ENCODE measurements at places on chromosomes 16 and 17. TPM values are rescaled to one million over a fixed set of nuclear protein-coding genes. Genes with fewer than 3 reads are reported as not detected.

DNA sequence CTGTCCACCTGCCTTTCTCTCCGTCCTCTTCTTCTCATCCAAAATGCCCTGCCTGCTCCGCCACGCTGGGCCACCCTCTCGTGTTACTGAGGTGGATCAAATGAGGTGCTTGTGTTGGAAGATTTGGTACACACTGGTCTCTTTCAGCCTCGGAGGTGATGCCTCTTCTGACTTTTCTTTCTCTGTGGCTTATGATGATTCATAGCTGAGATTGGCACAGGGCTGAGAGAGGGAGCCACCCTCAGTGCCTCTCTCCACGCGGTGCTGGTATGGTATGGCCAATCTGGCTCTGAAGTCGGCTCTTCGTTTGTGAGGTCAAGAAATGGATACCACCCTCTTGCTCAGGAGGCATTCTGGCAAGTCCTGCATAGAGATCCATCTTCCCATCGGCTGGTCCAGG is 82.4 kb downstream of the PLCG2 start:
- H3K36me3 ChIP-seq, result no peaks in the 10 kb centered on the region
- no peaks in the 10 kb centered on the region for H3K4me1 ChIP-seq
- H3K4me3 ChIP-seq, result no peak overlapping the region

DNA sequence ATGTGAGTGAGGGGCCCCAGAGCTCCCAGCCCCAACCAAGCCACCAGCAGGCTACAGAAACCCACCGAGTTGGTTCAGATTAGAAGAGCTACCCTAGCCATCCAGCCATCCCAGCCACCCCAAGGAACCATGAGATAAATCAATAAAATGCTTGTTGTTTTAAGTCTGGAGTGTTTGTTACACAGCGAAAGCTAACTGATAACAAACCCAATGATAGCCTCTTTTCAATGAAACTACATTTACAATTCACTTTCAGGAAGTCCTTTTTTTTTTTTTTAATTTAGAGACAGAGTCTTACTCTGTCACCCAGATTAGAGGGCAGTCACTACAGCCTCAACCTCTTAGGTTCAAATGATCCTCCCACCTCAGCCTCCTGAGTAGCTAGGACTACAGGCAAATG is 215.0 kb upstream of the ZFHX3 start:
- no peaks in the 10 kb centered on the region for H3K27me3 ChIP-seq
- DNase-seq, result no peak
- H3K27ac ChIP-seq, result no peak overlapping the region
- H3K4me3 ChIP-seq, result no peak overlapping the region
- no peaks in the 10 kb centered on the region for H3K4me1 ChIP-seq
- no peaks in the 10 kb centered on the region for H3K36me3 ChIP-seq

DNA sequence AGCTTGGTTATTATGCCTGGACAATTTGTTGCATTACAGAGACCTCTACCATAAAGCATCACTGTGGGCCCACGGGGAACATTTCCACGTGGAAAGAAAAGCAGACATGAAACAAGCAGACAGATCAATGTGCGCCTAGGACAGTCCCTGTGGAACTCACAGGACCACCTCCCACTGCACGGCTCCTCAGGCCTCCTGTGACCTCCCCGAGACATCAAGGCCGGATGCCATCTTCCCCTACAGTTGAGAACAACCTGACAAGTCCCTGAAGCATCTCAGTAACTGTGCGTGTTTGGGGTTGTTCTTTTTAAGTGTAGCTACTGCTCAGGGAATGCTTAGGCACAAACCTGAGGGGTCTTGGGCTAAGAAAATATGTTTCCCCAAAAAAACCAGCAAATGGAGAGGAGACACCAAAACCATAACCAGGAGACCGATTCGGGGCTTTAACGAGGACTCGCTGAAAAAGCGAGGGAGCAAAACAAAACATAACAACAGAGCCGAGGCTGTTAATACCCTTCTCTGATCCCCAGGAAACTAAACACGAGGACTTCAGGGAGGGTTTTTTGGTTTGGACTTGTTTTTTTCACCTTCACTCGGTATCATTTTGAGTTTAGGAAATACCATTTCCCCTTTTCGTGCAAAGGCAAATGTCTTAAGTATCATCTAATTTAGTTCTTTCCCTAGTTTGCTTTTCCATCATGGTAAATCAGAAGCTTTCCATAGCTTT is 87.1 kb downstream of the CYTH1 start:
- peaks cover 12% of the 10 kb centered on the region for H3K4me1 ChIP-seq
- no peak for DNase-seq
- peaks cover 64% of the 10 kb centered on the region for H3K36me3 ChIP-seq
- no peaks in the 10 kb centered on the region for H3K27me3 ChIP-seq
- H3K27ac ChIP-seq, result peak overlapping the region; percentile 67

DNA sequence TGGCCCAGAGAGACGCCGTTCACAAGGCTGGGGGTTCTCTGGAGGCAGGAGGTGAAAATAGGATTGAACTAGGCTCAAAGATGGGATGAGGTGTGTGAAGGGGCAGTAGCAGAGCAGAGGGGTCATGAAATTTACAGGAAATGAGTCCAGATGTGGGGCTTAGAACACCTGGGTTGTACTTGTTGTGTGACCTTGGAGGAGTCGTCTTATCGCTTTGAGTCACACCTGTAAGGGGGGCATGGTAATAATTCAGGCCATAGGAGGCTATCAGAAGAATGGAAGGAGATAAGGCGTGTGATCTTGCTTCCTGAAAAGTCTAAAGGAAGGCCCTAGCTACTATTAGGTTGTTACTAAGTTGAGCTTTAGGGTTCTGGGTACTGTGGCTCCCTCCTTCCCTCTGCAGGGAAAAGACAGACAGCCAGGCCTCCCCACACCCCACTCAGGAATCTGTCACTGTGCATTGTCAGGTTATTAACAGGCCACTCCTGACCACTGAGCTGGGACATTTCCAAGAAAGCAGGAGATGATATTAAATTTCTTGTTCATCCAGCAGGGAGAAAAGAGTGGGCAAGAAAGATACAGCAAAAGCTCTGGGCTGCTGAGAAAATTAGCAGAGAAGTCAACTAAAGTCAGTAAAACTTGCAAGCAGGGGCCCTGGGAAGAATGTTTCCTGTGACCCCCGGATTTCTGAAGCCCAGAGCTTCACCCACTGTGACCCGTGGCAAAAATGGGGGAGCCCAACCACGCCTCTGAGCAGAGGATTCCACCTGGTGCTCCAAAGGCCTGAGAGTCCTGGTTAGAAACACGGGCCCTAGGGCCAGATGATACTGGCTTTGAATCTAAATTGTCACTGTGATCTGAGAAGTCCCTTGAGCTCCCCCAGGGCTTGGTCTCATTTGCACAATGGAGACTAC is 6.0 kb upstream of the CDC42EP4 start:
- DNase-seq, result no peak
- H3K4me1 ChIP-seq, result no peaks in the 10 kb centered on the region
- H3K4me3 ChIP-seq, result no peak overlapping the region
- H3K36me3 ChIP-seq, result no peaks in the 10 kb centered on the region
- H3K27ac ChIP-seq, result no peak overlapping the region

DNA sequence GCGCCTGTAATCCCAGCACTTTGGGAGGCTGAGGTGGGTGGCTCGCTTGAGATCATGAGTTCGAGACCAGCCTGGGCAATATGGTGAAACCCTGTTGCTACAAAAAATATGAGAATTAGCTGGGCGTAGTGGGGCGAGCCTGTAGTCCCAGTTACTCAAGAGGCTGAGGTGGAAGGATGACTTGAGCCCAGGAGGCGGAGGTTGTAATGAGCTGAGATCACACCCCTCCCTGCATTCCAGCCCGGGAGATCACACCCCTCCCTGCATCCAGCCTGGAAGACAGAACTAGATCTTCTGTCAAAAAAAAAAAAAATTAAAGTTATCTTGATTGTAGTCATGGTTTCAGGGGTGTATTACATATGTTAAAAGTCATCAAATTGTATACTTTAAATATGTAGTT is 26.8 kb upstream of the GLG1 start:
- no peak overlapping the region for H3K27ac ChIP-seq
- peaks cover 47% of the 10 kb centered on the region for H3K36me3 ChIP-seq
- no peak overlapping the region for H3K4me3 ChIP-seq

- H3K4me1 ChIP-seq, result peaks cover 14% of the 10 kb centered on the region
- peak overlapping the region; percentile 46 for H3K27ac ChIP-seq
- H3K4me3 ChIP-seq, result peak overlapping the region; percentile 65
- no peaks in the 10 kb centered on the region for H3K36me3 ChIP-seq
- no peak for DNase-seq
Measured at GRCh38 chr17:18224387-18225120, 881 bp upstream of the LLGL1 start.

DNA sequence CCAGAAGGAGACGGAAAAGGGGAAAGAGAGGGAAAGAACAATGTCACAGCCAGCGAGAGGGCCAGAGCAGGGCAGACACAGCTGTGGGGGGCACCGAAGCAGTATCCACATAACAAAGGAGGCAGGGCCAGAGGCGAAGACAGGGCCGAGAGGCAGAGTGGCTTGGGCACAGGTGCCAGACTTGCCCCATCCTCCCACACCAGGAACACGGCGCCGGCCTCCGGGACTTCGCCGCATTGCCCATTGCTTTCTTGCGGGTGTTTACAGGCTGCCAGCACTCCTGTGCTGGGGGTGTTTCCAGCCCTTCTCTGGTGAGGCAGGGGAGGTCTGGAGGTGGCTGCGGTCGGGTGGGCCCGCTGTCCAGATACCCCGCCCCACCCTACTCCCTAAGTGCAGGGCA is 78.0 kb downstream of the ENGASE start:
- DNase-seq, result no peak
- no peak overlapping the region for H3K4me3 ChIP-seq
- no peak overlapping the region for H3K27ac ChIP-seq
- no peaks in the 10 kb centered on the region for H3K4me1 ChIP-seq

DNA sequence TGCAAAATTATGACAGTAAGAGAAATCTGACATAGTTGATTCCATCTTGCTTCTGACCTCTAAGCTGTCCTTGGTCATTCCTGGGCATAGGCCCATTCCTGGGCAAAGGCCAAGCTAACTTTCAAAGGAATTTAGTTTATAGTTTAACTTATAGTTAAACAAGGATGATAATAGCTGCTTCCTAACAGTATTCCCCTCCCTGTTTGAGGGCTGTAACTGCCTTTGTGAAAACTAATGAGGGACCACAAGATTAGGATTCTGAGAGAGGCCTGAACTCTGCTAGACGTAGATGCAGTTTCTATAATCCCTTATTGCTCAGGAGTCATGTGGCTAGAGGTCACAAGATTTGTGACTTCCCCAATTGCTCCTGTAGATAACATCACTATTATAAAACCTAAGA is 80.2 kb upstream of the ASIC2 start:
- H3K4me3 ChIP-seq, result no peak overlapping the region
- no peaks in the 10 kb centered on the region for H3K36me3 ChIP-seq
- no peaks in the 10 kb centered on the region for H3K4me1 ChIP-seq
- H3K27me3 ChIP-seq, result peaks cover 7% of the 10 kb centered on the region

GRCh38 chr17:17191346-17191792 is 14.8 kb downstream of the PLD6 start:
- no peak overlapping the region for H3K27ac ChIP-seq
- H3K4me3 ChIP-seq, result no peak overlapping the region
- peaks cover 3% of the 10 kb centered on the region for H3K36me3 ChIP-seq
- H3K4me1 ChIP-seq, result peaks cover 5% of the 10 kb centered on the region

GRCh38 chr16:89863741-89864526 is 9.5 kb upstream of the TCF25 start:
- peak; percentile 52 for DNase-seq
- H3K36me3 ChIP-seq, result peaks cover 7% of the 10 kb centered on the region
- no peaks in the 10 kb centered on the region for H3K27me3 ChIP-seq
- peak overlapping the region; percentile 27 for H3K4me3 ChIP-seq
- peak overlapping the region; percentile 64 for H3K27ac ChIP-seq

DNA sequence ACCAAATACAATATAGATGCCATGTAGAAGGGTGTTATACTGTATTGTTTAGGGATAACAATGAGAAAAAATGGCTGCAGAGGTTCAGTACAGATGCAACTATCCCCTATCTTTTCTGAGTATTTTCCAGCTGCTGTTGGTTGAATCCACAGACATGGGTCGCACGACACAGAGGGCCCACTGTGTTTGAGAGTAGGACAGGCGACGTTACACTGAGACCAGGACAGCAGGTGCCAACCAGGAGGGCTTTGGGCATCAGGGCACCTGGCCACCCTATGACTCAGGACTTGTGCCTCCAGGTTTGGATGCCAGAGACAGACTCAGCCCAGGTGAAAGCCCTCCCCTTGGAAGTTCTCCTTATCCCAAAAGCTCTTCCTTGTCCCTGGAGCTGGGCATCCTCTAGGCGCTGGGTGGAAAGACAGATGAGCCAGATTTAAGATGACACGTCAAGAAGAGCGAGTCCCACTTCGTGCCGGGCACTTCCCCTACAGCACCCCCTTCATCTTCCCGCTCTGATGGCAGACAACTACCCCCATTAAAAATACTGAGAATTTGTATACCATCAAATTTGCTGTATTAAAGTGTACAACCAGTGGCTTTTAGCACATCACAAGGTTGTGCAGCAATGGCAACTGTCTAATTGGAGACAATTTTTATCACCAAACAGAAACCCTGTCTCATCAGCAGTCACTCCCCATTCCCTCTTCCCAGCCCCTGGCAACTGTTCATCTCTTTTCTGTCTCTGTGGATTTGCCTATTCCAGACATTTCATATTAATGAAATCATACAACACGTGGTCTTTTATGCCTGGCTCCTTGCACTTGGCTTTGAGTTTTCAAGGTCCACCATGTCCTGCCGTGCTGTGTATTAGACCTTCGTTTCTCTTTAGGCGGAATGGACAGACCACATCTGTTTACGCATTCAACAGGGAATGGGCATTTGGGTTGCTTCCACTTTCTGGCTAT is 30.6 kb downstream of the TNFRSF13B start:
- no peaks in the 10 kb centered on the region for H3K36me3 ChIP-seq
- DNase-seq, result no peak
- no peak overlapping the region for H3K27ac ChIP-seq
- H3K27me3 ChIP-seq, result peaks cover 3% of the 10 kb centered on the region

- H3K27me3 ChIP-seq, result peaks cover 5% of the 10 kb centered on the region
- H3K27ac ChIP-seq, result no peak overlapping the region
- no peaks in the 10 kb centered on the region for H3K4me1 ChIP-seq
- no peak overlapping the region for H3K4me3 ChIP-seq
- H3K36me3 ChIP-seq, result no peaks in the 10 kb centered on the region
Measured at GRCh38 chr17:41521574-41522261, 3.0 kb upstream of the KRT15 start.

DNA sequence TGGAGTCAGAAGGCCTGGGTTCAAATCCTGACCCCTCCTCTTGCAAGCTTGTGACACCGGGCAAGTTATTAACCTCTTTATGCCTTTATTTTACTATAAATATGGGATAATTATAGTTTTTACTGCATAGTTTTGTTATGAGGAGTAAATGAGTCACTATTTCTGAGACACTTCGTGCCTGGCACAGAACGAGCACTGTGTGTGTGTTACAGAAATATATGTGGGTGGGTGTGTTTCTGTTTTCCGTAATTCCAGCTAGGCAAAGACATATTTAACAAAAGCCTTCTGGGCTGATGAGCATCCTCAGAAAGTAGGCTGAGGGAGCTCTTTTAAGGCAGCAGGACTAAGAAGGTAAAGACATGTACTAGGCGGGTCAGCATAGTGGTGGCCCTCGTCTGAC is 417.9 kb downstream of the MAF start:
- no peaks in the 10 kb centered on the region for H3K36me3 ChIP-seq
- H3K4me3 ChIP-seq, result no peak overlapping the region
- DNase-seq, result no peak
- no peak overlapping the region for H3K27ac ChIP-seq
- H3K27me3 ChIP-seq, result peaks cover 3% of the 10 kb centered on the region

GRCh38 chr16:12207939-12208338 is 231.4 kb downstream of the SNX29 start:
- H3K27ac ChIP-seq, result no peak overlapping the region
- no peaks in the 10 kb centered on the region for H3K4me1 ChIP-seq
- no peak overlapping the region for H3K4me3 ChIP-seq
- no peak for DNase-seq
- H3K27me3 ChIP-seq, result no peaks in the 10 kb centered on the region
- peaks cover 4% of the 10 kb centered on the region for H3K36me3 ChIP-seq

Gene SLC4A1
- total RNA-seq, result not detected

Gene SMARCD2
- total RNA-seq, result 103 TPM

Gene TBC1D3I
- total RNA-seq, result 0.45 TPM

Gene SLFN14
- total RNA-seq, result not detected

Gene HEATR3
- 23.6 TPM for total RNA-seq

Gene APOBR
- 5.5 TPM for total RNA-seq

Gene CDRT4
- 3.6 TPM for total RNA-seq

Gene RGS9
- 1.9 TPM for total RNA-seq

All from activated CD8-positive, alpha-beta T cell treated with anti-CD3 and anti-CD28 coated beads for 36 hours (primary cell).